Esophagus muscularis mucosa (tissue), 4 donors: ENCODE measurements at places on chromosomes 11 and 22. TPM values are rescaled to one million over a fixed set of nuclear protein-coding genes. Genes with fewer than 3 reads are reported as not detected.

GRCh38 chr11:35029979-35030682, 108.8 kb upstream of the CD44 start:
- DNase-seq: no peak

- no peak for DNase-seq
Observed at GRCh38 chr22:24315367-24315966, 44.8 kb downstream of the SPECC1L start.

GRCh38 chr11:91308069-91308468, 916.5 kb upstream of the FAT3 start:
- DNase-seq: no peak

DNA sequence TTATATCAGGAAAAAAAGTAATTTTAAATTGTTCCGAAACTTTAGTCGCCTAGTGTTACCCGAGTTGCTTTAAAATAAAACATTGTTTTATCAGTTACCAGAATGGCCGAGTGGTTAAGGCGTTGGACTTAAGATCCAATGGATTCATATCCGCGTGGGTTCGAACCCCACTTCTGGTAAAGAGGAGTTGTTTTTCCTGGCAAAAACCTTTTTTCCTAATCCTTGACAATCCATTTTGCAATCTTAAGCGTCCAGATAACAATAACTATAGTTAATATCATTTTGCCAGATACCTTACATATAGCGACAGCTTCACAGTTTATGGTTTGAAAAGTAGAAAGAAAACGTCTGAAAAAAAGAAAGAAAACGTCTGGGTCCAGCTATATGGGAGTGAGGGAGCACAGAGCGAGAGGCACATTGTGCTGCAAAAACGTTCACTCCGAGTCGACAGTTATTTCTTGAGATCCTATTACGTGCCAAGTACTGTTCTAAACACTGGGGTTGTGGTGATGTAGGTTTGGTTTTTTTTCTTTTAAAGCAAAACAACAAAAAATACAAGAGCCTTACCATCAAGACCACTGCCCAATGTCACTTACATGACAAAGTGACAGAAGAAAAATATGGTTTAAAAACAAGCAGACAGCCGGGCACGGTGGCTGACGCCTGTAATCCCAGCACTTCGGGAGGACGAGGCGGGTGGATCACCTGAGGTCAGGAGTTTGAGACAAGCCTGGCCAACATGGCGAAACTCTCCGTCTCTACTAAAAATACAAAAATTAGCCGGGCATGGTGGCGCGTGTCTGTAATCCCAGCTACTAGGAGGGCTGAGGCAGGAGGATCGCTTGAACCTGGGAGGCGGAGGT, 40.6 kb downstream of the OR4D9 start:
- no peak for DNase-seq

The ROM1 gene
- total RNA-seq: 11.3 TPM
